Activated T-helper 1 cell treated with anti-CD3 and anti-CD28 coated beads, Interleukin-12 subunit alpha, Interleukin-12 subunit beta, Interleukin-2, Interleukin-4 antibody, amounts not matched to agents 30 ng/mL and 10 ng/mL and 1 ng/mL, durations not matched to agents 14 hours and 24 hours and 36 hours (primary cell): ENCODE measurements at places on chromosomes 3 and 15.

- no peak for DNase-seq
Measured at GRCh38 chr3:52298149-52299098, 10.8 kb downstream of the GLYCTK start.

GRCh38 chr3:29805757-29806156 lies 524.9 kb downstream of the RBMS3 start:
- no peak for DNase-seq

- no peak for DNase-seq
Measured at GRCh38 chr15:74295800-74296199, 59.7 kb downstream of the CCDC33 start.

DNA sequence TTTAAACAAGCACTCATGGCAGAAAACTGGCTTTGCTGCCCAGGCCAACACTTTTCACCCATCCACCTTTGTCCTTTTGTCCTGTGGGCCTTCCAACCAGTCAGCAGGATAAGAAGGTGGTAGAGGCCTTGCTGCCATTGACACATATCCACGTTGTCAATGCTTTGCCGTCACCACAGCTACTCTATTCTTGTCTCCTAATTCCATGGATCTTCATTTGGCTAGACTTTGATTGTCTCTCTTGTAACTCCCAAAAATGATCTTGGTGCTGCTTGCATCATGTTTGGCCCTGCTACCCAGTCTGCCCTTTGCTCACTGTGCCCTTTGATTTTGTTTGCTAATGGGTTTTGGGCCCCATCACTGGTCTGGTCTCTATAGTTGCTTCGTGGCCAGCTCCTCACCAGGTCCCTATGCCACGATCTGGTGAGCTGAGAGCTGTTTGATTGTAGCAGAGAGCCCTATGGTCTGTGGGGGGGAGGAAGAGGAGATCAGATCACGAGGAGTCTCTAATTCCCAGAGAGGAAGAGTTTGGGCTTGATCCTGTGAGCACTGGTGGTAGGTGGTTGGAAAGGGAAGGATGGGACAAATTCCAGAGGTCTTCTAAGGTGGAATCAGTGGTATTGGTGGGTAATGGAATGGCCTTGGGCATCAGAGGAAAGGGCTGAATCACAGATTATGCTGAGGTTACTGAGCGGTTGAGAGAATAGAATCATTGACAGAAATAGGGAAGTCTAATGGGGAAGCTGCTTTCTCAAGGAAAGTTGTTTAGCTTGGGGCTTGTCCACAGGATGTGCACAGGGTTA lies 40.3 kb downstream of the ABHD2 start:
- DNase-seq, result no peak

GRCh38 chr3:117409701-117410459 lies 700.3 kb downstream of the TUSC7 start:
- DNase-seq, result no peak

GRCh38 chr3:169754711-169755110 lies 10.1 kb downstream of the TERC start:
- no peak for DNase-seq
